CD4-positive, alpha-beta T cell treated with Interleukin-12 subunit alpha and Interleukin-12 subunit beta, for 1 hour (primary cell): ENCODE measurements at places on chromosomes 3 and 15.

- no peak for DNase-seq
These were observed 28.1 kb downstream of the MCF2L2 start for GRCh38 chr3:183400352-183400751.

GRCh38 chr15:71133747-71134472, 18.6 kb downstream of the THSD4 start:
- no peak for DNase-seq

DNA sequence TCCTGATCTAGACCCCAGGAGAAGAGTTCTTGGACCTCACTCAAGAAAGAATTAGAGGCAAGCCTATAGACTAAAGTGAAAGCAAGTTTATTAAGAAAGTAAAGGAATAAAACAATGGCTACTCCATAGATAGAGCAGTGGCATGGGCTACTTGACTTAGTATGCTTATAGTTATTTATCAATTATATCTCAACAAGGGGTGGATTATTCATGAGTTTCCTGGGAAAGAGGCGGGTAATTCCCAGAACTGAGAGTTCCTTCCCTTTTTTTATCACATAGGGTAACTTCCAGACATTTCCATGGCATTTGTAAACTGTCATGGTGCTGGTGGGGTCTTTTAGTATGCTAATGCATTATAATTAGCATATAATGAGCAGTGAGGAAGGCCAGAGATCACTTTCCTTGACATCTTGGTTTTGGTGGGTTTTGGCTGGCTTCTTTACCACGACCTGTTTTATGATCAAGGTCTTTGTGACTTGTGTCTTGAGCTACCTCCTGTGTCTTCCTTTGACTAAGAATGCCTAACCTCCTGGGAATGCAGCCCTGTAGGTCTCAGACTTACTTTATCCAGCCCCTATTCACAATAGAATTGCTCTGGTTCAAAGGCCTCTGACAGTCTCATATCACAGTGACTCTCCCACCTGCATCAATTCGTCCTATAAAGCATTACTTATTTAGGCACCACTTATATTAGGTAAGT, 35.3 kb upstream of the PLSCR2 start:
- DNase-seq = no peak

DNA sequence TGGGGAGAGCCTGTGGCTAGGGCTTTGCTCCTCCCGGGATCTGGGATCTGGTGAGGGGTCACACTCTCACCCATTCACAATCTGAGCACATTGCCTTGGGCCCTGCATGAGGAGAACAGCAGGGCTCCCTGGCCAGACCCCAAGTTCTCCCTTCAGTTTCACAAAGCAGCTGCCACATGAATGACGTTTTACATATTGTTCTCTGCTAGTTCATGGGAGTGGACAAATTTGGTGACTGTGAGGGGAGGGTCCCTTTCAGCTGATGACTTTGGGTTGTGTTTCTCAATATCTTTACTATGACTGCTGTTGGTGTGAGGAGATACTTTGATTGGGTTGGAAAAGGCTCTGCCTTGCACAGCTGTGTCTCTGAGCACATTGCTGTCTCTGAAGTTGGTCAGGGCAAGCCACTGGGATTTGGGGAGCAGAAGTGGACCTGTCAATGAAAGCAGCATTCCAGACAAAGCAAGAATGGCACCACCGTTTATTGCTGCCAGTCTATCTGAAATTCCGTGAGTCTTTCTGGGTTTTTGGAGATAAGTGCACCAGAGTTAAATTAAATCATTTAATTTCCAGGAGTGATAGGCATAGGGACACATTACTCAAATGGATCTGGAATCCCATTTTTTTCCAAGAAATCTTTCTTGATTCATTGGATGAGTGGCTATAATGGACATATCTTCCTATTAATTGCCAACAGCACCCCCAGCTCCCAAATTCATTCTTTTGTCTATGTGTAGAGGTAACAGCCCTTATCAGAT, 10.3 kb downstream of the TIMP4 start:
- no peak for DNase-seq

GRCh38 chr15:49273734-49274318, 103.8 kb downstream of the GALK2 start:
- no peak for DNase-seq
